ENCODE measurements at places on chromosomes 16 and 17. TPM values are rescaled to one million over a fixed set of nuclear protein-coding genes. Genes with fewer than 3 reads are reported as not detected.

Gene TNS4
- 0.69 TPM for total RNA-seq

Gene GFAP
- 8.2 TPM for total RNA-seq

Gene PRSS53
- total RNA-seq, result 0.52 TPM

Gene SBK1
- 0.70 TPM for total RNA-seq

Gene LPO
- total RNA-seq, result not detected

Measured in renal cortical epithelial cell (primary cell).